GM23338 (cell line): ENCODE measurements at places on chromosomes 12 and 14.

- peak; percentile 75 for DNase-seq
Measured at GRCh38 chr14:61101803-61102548, 120.9 kb downstream of the SLC38A6 start.

DNA sequence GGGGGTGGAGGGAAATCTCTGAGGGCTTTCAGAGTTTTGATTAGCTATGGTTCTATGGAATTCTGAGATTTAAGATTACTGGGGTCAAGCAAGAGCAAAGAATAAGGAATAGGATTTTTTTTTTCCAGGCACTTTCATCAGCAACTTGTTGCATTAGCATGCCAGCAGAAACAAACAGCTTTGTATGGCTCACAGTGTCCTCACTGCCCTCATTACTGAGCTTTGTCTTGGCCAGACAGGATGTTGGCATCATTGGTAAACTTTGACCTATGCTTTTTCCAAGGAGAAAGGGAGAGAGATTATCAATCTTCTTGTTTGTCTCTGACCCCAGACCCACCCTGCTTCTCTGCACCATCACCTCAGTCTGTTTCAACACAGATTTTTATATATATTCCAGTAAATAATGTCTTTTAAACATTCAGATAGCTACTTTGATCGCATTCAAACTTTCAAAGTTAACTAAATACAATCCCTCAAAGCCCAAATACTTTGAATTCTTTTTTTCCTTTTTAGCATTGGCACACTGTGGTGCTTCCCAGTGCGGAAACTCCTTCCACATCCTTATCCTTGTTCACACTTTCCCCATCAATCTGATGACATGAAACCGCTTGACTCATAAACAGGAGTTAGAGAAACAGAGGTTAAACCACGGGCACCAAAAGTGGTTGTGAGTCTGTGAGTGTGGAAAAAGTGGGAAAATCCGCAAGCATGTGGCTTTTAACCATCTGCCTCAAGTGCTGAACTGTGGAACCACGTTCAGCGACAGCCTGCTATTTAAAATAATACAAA is 282.2 kb upstream of the FAR2 start:
- DNase-seq, result no peak

DNA sequence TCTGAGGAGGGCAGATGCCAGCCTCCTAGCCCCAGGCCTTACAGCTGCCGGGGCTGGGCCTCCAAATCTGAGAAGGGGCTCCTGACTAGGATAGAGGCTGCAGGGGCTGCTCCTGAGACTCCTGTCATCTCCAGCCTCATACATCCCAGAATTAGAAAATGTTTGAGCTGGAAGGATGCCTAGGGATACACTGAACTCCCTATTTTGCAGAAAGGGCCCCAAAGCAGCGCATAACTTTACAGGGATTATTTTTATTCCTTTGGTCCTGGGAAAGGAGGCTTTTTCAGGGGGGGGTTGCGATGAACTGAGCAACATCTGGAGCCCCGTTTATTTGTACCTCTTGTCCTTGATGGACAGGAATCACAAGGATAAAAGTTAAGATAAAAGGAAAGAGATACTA is 35.9 kb upstream of the SLC38A2 start:
- DNase-seq, result no peak

DNA sequence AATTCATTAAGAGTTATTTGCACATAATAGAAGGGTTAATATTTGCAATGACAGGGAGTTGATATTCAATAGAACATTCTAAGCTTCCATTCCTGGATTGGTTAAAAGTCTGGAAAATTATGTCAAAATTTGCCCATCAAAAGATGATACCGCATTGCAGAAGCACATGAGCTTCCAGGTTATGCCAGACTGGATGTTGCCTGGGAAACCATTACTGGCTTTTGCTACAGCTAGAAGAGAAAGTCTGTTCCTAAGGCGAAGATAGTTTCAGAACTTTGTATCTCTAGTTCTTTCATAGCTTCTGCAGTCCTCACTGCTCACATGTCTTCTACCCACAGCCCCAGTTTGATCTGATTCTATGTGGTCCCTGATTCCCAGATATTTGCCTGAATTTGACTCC is 122.4 kb upstream of the AMIGO2 start:
- no peak for DNase-seq

DNA sequence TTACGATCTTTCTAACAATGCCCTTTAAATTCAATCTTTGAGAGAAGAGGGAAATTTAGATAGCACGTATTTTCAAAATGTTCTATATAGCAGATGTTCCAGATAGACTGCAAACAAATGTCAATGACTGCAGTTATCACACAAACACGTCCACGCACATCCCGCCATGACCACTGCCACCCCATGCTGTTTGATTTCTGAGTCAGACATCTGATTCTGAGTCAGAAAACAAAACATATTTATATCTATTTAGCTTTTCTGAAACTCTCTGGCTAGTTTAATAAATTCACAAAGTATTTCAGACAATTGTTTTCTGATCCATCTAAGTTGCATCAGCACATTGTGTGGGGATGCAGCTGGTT is 105.9 kb upstream of the BCAT1 start:
- no peak for DNase-seq

DNA sequence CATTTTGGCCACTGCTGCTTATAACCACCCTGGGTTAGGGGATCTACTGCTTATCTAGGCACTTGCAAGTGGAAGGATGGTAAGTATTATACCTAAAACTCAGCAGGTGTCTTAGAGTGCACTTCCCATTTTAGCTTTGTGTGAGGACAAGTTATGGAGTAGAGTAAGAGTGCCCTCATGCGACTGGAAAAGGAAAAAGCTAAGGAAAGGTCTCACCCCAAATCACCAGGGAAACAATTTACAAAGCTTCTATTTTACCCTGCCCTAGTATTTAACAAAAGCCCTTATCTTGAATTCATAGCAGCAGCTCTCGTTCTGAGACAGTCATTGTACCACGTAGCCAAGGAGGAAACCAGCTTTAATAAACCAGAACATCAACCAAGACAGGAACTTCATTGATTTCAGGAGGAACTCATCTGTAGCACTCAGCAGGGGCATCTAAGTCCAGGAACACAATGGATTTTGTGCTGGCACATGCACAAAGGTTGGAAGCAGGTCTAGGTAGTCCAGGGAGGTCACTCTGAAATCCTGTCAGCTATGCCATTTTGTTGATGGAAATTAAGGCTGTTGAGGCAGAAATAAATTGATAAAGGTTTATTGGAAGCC is 2.9 kb downstream of the RDH12 start:
- peak; percentile 85 for DNase-seq

- no peak for DNase-seq
Measured at GRCh38 chr12:75883241-75883640, 148.3 kb downstream of the PHLDA1 start.

DNA sequence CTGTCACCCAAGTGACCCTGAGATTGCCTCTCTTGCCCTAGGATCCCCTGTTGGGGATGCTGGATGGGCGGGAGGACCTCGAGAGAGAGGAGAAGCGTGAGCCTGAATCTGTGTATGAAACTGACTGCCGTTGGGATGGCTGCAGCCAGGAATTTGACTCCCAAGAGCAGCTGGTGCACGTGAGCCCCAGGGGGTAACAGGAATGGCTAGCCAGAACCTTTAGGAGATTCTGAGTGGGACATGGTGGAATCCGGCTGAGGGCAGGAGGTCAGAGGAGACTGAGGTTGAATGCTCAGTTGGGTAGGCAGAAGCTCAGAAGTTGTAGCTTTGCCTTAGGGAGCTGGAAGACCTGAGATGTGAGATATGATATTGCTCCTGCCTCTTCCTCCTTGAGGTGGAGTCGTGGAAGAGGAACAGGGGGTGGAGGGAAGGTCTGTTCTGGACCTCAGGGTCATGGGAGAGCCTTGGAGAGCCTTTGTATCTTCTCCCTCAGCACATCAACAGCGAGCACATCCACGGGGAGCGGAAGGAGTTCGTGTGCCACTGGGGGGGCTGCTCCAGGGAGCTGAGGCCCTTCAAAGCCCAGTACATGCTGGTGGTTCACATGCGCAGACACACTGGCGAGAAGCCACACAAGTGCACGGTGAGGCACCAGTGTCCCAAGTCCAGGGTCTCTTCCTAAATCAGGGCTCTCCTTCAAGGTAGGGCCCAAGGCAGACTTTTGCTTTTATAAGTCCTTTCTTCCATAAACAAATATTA is 6.3 kb downstream of the GLI1 start:
- no peak for DNase-seq

DNA sequence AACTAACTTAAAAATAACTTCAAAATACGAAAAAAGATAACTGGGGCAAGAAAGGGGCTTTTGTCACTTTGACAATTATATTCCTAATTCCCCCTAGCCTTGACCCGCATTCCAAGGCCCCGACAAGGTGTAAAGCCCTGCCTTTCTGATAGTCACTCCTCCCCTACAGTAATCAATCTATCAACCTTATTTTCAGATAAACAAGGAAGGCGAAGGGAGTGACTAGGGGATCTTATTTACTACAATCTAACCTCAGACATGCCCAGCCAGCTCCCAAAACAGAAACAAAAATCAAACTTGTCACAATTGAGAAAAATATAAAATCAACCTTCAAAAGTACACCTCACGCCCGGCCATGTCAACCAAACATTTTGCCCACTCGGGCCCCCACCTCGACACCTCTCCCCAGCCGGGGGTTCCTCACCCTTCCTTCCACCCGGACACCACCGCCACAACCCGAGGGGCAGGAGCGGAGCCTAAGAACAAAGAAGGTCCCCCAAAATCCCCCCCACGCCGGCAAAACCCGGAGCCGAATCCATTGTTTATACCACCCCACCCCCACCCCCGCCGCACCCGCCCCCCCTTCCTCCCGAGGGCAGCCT is 562 bp downstream of the ZFYVE1 start:
- DNase-seq, result peak; percentile 21

DNA sequence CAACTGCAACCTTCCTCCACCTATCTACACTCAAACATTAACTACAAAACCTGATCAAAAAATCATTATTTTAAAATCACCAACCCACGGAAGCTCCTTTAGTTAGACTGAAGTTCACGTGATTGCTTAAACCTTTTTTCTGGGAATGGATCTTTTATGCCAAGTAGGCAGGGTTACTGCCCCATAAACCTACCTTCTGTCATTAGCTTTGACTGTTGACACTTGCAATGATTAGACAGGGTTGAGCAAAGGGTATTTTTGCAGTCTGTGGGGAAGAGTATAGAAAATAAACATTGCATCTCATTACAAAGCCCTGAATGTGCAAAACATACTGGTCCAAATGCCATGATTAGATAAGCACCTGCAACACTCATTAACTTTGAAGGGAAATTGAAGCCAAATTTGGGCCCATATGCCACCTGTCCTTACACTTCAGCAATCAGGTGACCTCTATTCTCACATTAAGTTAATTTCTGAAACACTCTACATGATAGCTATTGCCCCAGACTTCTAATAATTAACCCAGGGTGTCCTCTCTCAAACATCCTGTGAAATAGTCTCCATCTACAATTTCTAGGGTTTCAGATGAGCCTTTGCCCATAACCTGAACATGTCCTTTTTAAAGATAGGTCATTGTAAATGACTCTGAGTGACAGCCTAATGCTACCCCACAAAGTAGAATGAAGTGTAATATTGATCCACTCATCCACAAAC is 156.0 kb upstream of the PLEKHG7 start:
- DNase-seq, result no peak
